ENCODE measurements at places on chromosomes 16 and 17.

DNA sequence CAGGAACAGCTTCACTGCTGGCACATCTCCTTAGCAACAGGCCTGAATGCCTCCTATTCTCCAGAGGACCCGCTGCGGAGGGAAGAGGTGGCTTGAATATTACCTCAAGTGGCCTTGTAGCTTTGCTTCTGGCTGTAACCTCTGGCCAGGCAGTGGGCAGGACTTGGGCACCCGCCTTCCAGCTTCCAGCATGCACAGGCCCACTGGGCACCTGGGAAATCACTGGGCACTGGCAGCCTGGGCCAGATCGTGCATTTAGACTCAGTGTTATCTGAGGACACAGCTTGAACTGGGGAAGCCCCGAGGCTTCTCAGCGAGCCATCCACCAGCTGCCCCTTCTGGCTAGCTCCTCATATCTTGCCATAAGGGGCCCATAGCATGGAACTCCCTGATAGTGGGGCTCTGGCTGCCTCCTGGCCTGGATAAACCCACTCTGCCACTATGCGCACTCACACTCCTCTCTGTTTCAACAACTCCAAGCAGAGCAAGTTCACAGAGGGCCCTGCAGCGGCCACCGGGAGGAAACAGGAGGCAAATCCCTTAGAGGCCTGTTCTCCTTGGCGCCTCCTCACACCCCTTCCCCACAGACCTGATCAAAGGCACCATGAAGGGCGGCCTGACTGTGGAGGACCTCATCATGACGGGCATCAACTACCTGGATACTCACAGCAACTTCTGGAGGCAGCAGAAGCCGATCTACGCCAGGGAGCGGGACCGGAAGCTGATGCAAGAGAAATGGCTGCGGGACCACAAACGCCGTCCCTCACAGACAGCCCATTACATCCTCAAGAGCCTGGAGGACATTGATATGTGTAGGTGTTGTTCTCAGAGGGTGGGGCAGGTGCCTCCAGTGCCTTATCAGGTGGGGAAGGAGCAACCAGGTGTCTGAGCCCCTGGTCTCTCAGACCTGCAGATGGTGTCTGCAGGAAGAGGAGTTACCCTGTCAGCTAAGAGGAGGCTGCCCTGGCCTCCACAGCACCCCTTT, 7.8 kb downstream of the ODAD4 start:
- DNase-seq = no peak

DNA sequence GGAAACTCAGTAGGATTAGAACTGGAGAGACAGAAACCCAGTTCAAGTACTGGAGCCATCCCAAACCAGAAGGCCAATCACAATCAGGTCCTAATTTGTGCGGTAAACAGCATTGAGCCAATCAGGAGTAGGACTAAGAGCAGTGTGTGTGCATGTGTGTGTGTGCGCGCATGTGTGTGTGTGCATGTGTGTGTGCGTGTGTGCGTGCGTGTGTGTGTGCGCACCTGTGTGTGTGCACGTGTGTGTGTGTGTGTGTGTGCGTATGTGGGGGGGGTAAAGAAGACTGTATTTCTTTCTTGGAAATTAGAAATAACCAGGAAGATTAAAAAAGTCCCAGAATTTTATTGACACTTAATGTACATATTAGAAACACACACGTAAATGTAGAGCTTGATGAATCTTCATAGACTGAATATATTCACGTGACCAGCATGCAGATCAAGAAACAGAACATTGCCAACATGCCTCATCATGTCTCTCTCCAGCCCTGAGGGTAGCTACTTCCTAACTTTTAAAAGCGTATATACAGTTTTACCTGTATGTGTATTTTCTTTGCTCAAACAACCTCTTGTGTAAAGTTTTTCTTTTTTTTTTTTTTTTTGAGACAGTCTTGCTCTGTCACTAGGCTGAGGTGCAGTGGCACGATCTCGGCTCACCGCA, 919 bp upstream of the DHRS7C start:
- DNase-seq = no peak

GRCh38 chr16:58661199-58661830, 23.3 kb downstream of the SLC38A7 start:
- no peak for DNase-seq

- DNase-seq = no peak
Observed at GRCh38 chr16:57676553-57677085, 8.5 kb downstream of the ADGRG3 start.

DNA sequence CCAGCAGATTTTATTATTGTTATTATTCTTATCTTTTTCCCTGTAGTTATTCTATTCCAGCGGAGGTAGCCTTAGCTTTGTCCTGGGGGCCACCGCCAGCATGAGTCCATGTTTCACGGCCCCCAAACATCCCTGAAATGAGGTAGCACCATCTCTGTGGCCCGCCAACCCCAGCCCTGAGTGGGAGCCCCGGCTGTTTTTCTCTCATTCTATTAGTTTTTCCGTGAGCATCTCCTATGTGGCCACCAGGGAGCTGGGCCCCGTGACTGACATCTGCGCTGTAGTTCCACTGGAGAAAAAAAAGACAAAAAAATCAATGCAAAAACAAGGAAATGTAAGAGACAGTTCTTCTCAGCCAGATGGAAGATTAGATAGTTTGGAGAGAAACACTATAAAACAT, 43.5 kb upstream of the IL34 start:
- no peak for DNase-seq

DNA sequence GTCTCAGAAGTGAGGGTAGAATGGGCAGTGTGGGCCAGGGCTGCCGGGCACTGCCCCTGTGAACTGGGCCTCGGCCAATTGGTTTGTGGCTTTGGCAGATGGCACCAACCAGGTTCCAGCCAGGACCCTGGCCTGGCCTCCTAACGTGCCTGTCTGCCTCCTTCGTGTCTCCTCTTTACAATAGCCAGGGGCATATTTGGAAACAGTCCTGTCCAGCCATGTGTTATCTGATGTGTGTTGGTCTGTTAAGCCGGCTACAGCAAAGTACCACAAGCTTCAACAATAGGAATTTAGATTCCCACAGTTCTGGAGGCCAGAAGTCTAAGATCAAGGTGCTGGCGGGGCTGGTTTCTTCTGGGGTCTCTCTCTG, 14.6 kb downstream of the CRISPLD2 start:
- no peak for DNase-seq

DNA sequence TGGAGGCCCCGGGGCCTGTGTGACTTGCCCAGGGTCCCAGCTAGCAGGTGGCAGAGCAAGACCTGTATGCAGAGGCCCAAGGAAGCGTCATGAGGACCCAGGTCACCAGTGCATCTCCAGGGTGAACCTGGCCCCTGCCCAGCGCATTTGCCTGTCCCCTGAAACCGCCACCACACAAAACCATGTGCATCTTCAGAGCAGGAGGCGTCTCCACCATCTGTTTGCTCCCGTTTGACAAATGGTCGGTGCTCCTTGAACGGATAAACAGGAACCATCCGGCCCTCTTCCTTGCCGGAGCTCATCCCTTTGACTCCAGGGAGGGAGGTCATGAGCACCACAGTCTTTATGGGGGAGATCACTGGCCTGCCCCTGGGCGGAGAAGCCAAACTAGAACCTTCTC, 62.5 kb downstream of the JPH3 start:
- DNase-seq = no peak

DNA sequence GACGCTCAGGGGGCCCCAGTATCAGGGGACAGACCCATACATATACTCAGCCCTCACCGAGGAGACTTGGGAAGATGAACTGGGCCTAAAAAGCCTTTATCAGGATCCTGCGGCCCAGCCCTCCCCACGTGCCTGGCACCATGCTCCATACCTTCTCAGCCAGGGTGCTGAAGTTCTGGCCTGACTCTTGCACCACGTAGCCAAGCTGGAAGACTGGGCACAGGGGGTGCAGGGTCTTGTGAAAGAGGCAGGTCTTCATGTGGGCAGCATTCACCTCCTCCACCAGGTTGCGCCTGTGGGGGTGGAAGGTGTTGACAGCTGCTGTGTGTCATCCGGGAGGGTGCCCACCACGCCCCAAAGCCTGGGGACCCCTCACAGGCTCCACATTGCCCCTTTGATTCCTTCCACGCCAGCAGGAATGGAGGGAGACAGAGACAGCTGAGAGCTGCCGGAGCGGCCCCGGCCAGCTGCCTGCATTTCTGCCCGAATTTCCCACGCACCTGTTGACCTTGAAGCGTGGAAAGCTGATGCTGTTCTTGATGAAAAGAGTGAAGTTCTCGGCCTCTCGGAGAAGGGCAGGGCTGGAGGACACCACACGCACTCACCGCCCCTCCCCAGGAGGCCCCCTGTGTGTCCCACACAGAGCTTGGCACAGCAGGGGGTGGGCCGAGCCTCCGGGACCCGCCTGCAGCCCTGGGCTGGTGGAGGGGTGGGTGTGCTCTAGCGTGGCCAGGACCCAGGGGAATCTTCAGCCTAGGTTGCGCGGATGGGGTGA, 10.4 kb upstream of the CAMKK1 start:
- DNase-seq = no peak

GRCh38 chr17:67712375-67712774, 5.4 kb upstream of the NOL11 start:
- no peak for DNase-seq

DNA sequence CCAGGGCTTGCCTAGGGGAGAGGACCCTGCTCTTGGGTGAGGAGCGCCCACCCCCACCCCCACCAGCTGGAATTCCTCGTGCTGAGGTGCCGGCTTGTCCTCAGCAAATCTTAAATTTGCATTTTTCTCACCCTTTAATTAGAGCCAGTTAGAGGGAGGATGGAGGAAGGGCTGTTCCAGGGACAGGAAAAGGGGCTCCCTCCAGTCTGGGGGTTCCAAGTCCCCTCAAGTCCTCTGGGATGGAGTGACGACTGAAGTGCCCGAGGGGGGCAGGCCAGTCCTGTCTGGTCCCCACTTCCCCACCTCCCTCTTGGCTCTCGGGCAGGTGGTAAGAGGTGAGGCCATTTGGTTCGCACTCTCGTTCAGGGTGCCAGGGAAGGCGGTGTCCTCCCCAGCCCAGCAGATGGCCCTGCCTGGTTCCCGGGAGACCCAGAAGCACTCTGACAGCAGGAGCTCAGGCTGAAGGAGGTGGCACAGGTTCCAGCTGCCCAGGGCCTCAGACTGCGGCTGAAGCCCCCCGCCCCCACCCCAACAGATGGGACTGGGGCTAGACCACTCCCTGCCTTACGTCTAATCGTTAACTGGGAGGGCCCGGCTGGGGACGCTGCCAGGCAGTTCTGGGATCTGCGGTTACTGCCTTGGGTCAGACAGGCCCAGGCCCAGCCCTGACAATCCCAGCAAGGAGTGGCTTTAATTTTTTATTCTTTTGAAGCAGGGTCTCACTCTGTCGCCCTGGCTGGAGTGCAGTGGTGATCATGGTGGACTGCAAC, 2.2 kb downstream of the RAB26 start:
- DNase-seq = peak; percentile 70

Measured in stimulated activated CD4-positive, alpha-beta T cell treated with anti-CD3 and anti-CD28 coated beads, Interleukin-2, amount 100 ng/mL, for 24 hours (primary cell).